ENCODE measurements at places on chromosomes 4 and X.

DNA sequence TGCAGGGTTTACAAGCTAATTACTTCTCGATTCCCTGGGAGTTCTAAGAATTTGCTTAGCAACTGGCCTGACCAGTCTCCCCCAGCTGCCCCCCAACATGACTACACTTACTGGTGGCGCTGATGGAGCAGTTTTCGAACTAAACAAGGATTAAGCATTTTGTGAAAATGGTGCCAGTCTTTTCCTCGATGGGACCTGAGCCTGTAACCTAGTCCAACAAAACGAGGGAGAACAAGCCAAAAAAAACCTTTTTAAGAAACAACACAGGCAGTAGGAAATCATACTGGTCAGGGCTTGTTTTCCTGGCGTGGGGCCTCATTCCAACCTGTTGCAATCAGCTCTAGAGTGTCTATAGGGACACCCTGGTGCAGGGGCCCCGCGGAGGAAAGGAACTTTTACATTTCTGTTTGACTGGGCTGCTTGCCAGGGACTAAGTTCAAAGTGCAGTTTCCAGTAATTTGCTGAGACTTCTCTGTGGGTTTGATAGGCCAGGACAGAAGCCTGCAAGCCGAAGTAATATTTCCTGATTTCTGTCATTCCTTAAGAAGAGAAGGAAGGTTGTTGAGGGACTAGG is 158.7 kb downstream of the SPRY1 start:
- no peak overlapping the region for H3K4me3 ChIP-seq
- H3K27ac ChIP-seq: peak overlapping the region; percentile 83
- no peaks in the 10 kb centered on the region for H3K27me3 ChIP-seq
- no peaks in the 10 kb centered on the region for H3K36me3 ChIP-seq
- H3K4me1 ChIP-seq: peaks cover 5% of the 10 kb centered on the region
- peak; percentile 92 for DNase-seq

DNA sequence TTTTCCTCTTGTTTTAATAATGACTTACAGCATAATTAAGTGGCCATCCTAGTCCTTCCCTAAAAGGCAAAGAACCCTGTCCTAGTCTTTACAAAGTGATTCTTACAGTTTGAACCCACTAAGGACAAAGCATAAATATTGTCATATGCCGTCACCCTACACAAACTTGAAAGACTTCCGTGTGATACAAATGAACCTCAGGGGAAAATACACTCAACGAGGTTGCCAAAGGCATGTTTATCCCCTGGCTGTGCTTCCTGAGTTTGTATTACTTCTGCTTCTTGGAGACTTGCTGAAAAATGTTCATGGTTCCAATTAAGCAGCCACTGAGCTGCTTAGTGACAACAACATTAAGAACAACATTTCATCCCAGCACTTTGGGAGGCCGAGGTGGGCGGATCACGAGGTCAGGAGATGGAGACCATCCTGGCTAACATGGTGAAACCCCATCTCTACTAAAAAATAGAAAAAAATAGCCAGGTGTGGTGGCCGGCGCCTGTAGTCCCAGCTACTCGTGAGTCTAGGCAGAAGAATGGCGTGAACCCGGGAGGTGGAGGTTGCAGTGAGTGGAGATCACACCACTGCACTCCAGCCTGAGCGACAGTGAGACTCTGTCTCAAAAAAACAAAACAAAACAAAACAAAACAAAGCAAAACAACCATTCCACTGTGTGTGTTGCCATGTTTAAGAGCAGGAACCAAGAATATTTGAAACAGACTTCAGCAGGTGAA is 16.2 kb downstream of the RASSF6 start:
- H3K27me3 ChIP-seq: peaks cover 2% of the 10 kb centered on the region
- H3K4me1 ChIP-seq: no peaks in the 10 kb centered on the region
- no peak overlapping the region for H3K27ac ChIP-seq
- DNase-seq: no peak
- H3K36me3 ChIP-seq: no peaks in the 10 kb centered on the region

DNA sequence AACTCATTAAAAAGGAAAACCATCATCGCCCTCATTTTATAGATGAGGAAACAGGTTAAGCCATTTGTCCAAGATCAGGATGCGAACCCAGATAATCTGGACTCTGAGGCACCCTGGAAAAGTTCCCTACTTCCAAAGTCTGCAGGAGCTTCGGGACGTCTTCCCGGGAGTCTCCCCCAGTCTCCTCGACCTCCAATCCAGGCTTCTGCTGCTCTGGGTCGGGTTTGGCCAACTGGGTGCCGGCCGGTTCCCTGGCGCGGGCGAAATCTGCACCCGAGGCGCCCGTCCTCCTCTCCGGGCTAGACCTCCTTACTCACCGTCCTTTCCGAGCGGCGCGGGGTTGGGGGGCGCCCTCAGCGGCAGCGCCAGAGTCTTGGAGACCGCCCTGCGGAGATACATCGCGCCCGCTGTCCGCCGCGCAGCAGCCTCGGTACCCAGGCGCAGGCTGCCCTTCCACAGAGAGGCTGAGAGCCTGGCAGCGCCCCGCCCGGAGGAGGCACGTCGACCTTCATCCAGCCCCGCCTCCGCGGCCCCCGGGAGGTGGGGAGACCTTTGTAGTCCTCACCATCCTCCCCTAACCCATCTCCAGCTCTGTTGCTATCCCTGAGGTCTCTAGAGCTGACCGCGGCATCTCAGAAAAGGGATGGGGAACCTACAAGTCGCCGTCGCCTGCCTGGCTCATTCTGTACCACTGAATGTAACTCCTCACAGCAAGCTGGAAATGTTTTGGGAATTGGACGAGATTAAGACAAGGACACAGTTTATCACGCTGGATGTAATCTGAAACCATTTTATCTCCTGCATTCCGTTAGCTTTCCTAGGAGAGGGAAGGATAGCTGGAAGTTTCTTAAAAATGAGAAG is at the start of gene MGARP:
MGARP (minus strand) TSS at position 466 of the 861 bp plus-strand sequence; CDS start at position 399, 67 bp downstream.
- H3K4me1 ChIP-seq: no peaks in the 10 kb centered on the region
- no peaks in the 10 kb centered on the region for H3K27me3 ChIP-seq
- no peak within 1 kb of the TSS for H3K27ac ChIP-seq
- peak within 1 kb of the TSS; percentile 76 for H3K4me3 ChIP-seq

DNA sequence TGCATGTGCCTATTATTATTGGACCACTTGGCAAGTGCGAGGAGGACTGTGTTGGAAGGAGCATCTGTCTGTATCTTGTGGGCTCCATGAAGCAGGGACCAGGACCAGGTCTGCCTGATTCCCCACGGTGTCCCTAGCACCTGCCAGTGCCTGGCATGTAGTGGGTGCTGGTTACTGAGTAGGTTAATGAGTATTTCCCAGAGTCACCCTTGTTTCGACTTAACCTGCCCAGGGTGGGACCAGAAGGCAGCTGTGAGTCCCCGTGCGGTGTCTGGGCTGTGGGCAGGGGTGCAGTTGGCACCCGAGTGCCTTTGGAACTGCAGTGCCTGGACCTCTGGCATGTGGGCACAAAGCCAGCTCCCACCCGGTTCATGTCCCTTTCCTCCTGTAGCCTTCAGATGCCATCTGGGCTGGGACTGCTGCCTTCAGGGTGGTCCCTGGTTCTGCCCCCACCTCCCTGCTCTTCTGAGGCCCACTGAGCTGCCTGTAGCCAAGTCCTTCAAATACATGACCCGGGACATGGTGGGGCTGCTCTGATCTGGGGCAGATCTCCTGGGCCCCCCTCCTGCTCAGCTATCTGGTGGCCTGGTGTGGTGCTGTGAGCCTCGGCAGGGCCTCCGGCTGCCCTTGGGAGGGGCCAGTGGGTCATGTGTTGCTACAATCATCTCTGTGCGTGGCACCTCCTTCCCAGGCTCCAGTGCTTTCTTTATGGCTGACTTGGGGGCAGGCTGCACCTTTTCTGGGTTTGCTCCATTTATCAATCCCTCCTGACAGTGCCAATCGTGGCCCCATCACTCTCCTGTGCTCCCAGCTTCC is 53.0 kb upstream of the SORCS2 start:
- no peaks in the 10 kb centered on the region for H3K27me3 ChIP-seq
- no peak overlapping the region for H3K27ac ChIP-seq
- H3K4me1 ChIP-seq: no peaks in the 10 kb centered on the region
- no peak overlapping the region for H3K4me3 ChIP-seq
- no peaks in the 10 kb centered on the region for H3K36me3 ChIP-seq

DNA sequence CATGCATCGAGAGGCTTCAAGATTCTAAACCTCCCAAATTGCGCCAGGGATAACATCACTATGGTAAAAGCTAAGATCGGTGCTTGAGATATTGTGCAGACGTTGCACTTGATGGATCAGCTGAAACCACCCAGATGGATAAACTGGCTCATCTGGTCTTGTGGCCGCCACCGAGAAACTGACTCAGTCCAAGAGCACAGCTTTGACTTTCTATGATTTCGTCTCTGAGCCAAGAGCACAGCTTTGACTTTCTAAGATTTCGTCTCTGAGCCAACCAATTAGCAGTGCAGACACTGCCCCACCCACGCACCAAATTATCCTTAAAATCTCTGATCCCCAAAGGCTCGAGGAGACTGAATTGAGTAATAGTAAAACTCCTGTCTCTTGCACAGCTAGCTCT is 687.2 kb downstream of the FAM133A start:
- H3K4me3 ChIP-seq: no peak overlapping the region
- H3K36me3 ChIP-seq: no peaks in the 10 kb centered on the region
- no peaks in the 10 kb centered on the region for H3K4me1 ChIP-seq
- H3K27me3 ChIP-seq: no peaks in the 10 kb centered on the region
- no peak for DNase-seq

DNA sequence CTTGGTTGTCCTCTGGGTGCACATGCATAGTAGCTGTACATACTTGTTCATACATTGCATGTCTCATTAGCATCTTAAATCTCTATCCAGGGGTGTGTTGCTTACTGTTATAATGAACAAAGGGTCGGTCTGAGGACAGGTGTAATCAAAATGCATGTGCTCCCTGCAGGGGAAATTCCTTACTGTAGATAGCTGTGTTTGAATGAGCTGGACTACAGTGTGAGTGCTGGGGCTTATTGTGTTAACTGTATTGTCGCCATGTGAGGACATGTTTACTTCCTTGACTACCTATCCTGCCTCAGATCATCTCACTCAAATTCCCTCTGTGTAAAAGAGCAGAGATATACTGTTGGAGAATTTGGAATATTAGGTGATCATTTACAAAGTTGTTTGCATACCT is 98.7 kb downstream of the KLHL34 start:
- no peaks in the 10 kb centered on the region for H3K27me3 ChIP-seq
- no peaks in the 10 kb centered on the region for H3K36me3 ChIP-seq
- no peak overlapping the region for H3K4me3 ChIP-seq
- DNase-seq: no peak
- no peaks in the 10 kb centered on the region for H3K4me1 ChIP-seq

DNA sequence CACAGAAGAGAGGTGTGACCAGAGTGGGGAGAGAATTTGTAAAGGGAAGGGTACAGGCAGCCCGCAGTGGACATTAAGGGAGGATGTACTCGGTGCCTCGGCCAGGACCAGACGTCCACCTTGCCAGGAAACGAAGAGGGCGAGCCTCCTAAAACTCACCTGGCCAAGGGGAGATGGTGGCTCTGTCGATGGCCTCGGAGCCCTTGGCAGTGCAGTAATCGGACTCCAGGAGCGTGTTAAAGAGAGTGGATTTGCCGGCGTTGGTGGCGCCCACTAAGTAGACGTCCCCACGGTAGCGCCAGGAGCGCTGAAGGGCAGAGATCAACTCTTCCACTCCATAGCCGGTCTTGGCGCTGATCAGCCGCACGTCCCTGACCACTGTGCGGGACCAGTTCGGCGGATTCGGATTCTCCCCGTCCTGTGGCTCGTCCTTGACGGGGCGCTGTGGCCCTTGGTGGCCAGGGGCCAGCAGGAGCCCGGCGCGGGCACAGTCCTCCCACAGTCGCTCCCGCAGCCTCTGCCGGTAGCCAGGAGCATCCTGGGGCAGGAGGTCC is 1.0 kb downstream of the NOA1 start:
- no peak for DNase-seq
- no peaks in the 10 kb centered on the region for H3K27me3 ChIP-seq
- H3K27ac ChIP-seq: no peak overlapping the region
- H3K4me1 ChIP-seq: no peaks in the 10 kb centered on the region
- peak overlapping the region; percentile 98 for H3K4me3 ChIP-seq

GRCh38 chrX:154727871-154728270 is 23.0 kb downstream of the GAB3 start:
- peak overlapping the region; percentile 92 for H3K27ac ChIP-seq
- no peaks in the 10 kb centered on the region for H3K27me3 ChIP-seq
- no peaks in the 10 kb centered on the region for H3K36me3 ChIP-seq
- H3K4me1 ChIP-seq: peaks cover 8% of the 10 kb centered on the region

- no peaks in the 10 kb centered on the region for H3K36me3 ChIP-seq
- H3K27me3 ChIP-seq: no peaks in the 10 kb centered on the region
- H3K27ac ChIP-seq: no peak overlapping the region
- no peak overlapping the region for H3K4me3 ChIP-seq
Measured at GRCh38 chr4:164319688-164320087, 434.2 kb upstream of the SMIM31 start.

- H3K4me1 ChIP-seq: no peaks in the 10 kb centered on the region
- DNase-seq: no peak
- no peaks in the 10 kb centered on the region for H3K27me3 ChIP-seq
- H3K27ac ChIP-seq: no peak within 1 kb of the TSS
- no peaks in the 10 kb centered on the region for H3K36me3 ChIP-seq
Measured at GRCh38 chrX:30215357-30215843, at the start of gene MAGEB2. Gene MAGEB2, plus strand, starts transcription at chrX:30215563. Its CDS starts 3,018 bp downstream, at chrX:30218581.

Measured in aorta (tissue), 5 donors.